Putamen (tissue), 1 donor: ENCODE measurements at places on chromosomes 1 and 21.

- no peak for DNase-seq
Measured at GRCh38 chr1:60870269-60870865, 212.0 kb upstream of the NFIA start.

- peak; percentile 58 for DNase-seq
Measured at GRCh38 chr1:89525169-89525855, 683 bp downstream of the LRRC8B start.

- DNase-seq, result no peak
Measured at GRCh38 chr1:225182716-225183115, 245.1 kb downstream of the LBR start.

- DNase-seq, result no peak
Measured at GRCh38 chr1:203743091-203743571, 21.9 kb upstream of the LAX1 start.
